Stromal cell of bone marrow (primary cell): ENCODE measurements at places on chromosomes 7 and 10.

GRCh38 chr10:82162549-82163195, 287.7 kb downstream of the NRG3 start:
- DNase-seq, result no peak

GRCh38 chr10:131391936-131392335, 80.4 kb upstream of the TCERG1L start:
- no peak for DNase-seq

DNA sequence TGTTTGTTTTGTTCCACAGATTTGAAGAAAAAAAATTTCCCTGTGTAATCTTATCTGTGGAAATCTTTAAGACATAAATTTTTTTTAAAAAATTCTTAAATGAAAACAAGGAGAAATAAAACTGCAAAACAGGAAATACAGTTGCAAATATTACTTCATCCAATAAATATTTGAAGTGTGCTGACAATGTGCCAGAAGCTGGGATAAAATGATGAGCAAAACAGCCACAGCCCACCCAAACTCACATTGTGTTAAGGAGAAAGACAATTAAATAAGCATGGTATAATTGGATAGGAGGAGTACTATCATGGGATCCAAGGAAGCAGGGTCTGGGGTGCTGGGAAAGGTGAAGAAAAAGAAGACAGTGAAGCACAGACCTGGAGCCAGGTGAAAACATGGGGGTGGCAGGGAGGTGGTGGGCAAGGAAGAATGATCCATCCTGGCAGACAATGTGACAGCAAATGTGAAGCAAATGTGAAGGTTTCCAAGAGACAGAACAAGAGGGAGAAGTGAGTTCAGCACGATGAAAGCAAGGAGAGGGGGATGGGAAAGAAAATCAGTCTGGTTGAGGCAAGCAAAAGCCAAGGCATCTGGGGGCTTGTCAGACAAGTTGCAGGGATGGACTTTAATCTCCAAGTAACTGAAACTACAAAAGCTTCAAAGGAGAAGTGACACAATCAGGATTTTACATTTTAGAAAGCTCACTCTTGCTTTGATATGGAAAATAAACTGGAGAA, 135.9 kb downstream of the HIBADH start:
- no peak for DNase-seq

DNA sequence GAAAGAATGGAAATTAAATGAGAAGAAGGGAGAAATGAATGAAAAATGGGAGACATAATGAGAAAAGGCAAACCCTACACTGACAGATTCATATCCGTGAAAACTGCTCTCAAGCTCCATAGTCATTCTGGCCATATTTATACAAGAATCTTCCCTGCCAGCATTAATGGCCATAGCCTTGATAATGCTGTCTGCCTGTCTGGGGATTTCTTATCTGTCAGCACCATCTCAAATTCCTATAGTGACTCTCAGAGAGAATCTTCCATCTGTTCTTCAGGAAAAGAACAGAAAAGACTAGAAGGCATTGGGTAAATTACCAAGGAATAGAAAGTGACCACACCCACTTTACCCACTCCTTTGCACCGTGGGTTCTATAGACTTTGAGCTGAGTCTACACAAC, 295.9 kb downstream of the PLXNA4 start:
- DNase-seq, result no peak

DNA sequence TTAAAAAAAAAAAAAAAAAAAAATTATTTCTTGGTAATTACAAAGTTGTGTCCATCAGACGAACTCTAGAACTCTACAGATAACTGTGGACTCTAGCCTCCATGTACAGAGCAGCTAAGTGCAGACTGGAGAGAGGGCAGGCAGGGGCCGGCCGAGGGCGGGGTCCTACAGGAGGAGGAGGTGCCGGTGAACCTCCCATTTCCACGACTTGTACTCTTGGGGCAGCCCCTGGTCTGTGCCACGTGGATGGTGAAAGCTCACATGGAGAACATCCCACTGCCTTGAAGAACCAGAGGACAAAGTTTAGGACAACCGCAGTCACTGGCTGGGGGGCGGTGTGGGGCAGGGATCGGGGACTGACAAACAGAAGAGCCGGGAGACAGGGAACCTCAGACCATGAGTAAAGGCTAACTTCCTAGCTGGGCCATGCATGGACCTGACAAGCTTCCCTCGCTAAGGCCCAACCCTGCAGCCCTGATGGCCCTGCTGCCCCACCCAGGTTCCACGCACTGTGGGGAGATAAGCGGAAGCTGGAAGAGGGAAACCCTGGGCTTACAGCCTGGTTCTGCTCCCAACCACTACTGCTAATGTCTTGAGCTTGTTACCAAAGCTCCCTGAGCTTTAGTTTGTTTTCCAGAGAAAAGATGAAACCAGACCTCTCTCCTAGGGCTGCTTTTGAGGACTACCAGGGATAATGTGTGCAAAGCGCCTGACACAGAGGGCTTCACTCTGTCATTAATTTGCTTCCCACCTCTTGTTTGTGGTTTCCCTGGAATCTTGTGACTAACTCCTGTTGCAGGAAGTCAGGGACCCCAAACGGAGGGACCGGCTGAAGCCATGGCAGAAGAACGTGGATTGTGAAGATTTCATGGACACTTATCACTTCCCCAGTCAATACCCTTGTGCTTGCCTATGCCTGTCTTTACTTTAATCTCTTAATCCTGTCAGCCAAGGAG, 16.1 kb upstream of the SEC61G start:
- DNase-seq, result no peak

DNA sequence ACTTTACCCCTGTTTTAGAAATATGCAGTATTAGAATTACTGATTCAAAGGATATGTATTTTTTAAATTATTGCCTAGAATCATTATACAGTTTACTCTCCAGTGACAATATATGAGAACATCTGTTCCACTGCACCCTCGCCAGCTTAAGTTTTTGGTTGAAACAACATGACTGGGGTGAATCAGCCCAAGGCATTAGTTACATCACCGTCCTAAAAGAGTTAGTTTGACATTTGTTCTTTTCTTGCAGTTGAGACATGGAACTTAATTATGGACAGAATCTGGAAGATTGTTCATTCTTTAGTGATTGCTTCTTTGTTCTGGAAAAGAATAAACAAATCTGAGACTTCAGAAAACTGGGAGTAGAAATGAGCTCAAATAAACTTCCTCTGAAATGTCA, 167.3 kb upstream of the DKK1 start:
- peak; percentile 20 for DNase-seq

GRCh38 chr10:132253092-132253687, 54.6 kb downstream of the STK32C start:
- DNase-seq, result no peak

DNA sequence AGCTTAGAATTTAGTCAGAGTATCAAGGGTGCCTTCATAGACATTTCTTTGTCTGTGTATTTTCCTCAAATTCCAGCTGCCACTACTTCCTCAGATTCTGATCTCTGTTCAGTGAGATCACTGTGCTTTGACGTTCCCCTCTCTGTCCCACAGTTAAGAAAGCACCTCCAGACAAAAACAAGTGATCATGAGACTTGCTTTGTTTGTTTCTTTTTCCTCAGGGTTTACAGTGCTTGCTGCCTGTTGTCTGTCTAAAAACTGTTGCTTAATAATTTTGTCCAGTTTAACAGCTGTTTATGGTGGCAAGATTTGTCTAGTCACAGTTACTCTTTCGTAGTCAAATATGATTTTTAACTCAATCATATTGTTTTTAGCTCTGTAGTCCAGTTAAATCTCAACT, 29.1 kb downstream of the TRUB1 start:
- DNase-seq, result no peak

DNA sequence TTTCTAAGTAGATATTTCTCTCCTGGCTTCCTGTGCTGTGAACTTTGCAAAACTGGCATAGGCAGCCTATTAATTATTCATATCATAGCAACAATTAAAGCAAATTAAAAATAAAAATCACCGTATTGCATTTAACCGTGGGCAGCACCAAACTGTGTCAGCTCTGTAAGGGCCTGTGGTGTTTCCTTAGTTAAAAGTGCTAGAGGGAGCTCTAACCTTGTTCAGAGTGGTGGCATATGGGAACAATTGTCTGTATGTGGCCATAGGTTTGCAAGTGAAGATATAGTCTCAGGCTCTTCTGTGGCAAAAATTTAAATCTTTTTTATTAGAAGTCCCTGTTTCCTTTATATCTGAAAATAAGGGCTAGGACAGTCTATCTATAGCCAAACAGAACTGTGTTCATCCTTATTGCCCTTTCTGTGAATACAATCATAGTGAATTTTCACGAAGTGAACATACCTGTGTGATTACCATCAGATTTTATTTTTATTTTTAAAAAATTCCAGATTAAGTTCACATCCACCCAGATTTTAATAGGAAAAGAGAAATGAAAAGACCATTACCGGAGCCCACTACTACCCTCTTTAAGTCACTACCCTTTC, 92.6 kb downstream of the POLL start:
- DNase-seq, result no peak

- peak; percentile 31 for DNase-seq
Observed at GRCh38 chr7:141381794-141382427, 169.3 kb upstream of the AGK start.

- no peak for DNase-seq
Observed at GRCh38 chr10:7185367-7185690, 225.5 kb downstream of the SFMBT2 start.

GRCh38 chr10:983971-984655, 4.1 kb upstream of the GTPBP4 start:
- DNase-seq, result no peak

- no peak for DNase-seq
Observed at GRCh38 chr7:124155432-124156022, 122.7 kb upstream of the TMEM229A start.

DNA sequence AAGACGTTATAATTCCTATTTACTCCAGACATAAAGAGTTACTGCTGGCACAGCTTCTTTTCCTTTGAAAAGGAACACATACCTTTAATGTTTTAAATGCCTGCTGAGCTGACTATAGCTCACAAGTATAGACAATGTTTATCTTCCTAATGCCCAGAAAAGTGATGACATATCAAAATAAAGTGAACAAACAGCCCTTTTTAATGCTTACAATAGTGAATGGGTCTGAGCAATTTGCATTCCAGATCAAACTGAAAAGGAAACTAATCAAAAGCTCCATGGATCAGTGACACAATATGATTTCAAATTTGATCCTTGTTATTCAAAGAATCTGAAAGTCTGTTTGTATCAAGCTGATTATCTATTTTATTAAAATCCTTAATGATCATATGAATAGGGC, 233.6 kb upstream of the SEMA3E start:
- DNase-seq, result no peak

DNA sequence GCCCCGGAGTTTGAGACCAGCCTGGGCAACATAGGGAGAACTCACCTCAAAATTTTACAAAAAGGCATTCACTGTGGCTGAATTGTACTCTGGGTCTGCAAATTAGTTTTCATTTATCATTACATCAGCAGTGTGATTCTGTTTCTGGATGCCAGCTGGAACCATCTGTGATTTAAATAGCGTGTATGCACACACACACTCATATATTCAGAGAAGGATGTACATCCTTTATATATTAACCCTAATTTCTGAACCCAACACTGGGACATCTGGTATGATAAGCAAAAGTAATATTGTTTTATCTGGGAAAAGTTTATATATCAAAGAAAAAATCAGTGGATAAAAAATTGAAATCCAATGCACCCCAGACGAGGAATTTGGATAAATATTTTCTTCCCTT, 33.8 kb upstream of the LYZL1 start:
- no peak for DNase-seq

DNA sequence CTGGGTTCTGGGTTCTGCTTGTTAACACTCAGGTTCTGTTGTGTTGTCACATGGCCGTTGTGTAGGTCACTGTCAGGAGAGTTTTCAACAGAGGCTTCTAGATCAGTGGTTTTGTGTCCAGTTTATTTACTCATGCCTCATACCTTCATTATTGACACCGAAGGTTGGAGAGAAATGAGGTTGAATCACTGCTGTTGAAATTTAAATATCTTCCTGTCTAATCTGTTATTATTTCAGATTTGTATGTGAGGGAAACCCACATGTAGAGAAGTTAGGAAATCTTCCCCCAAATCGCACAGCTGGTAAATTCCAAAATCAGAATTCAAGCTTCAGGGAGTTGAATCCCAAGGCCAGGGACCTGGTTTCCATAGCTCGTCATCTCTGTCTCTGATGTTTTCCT, 28.3 kb upstream of the KLF6 start:
- no peak for DNase-seq

GRCh38 chr10:92267343-92267742, 23.5 kb downstream of the CPEB3 start:
- DNase-seq, result no peak

GRCh38 chr10:95401704-95402469, 111.1 kb upstream of the PDLIM1 start:
- no peak for DNase-seq

DNA sequence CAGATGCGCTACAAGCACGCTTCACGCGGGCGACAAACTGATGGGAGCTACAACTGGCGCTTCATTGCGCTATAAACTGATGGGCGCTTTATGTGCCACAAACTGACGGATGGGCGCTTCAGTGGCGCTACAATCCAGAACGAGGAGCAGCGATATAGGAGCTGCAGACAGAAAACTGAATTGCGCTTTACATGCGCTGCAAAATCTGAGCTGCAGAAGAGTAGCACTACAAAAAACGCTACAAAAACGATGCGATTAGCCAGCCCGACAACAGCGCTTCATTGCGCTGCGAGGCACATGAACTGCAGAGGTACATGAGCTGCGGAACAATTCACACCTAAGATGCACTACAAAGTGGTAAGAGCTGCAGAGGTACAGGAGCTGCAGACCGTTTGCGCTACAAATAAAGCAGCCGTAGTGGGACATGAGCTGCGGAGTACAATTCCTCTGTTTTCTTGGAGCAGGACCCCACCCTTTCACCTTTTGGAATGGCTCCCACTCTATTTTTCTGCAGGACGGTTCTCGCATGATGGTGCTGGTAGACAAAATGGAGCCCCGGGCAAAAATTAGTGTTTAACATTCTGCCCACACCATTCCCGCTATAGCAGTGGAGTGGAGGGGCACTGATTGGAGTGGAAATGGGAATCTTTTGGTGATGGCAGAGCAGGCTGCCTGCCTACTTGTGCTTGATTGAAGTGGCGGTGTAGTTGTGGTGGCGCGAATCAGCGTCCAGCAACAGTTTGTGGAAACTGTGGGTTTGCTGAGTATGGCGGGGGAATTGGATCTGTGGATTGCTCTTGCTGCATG, 1.2 kb upstream of the SGCE start:
- no peak for DNase-seq

- no peak for DNase-seq
Observed at GRCh38 chr7:7944619-7945282, 23.8 kb upstream of the GLCCI1 start.

GRCh38 chr7:41870461-41871138, 167.7 kb upstream of the INHBA start:
- no peak for DNase-seq

DNA sequence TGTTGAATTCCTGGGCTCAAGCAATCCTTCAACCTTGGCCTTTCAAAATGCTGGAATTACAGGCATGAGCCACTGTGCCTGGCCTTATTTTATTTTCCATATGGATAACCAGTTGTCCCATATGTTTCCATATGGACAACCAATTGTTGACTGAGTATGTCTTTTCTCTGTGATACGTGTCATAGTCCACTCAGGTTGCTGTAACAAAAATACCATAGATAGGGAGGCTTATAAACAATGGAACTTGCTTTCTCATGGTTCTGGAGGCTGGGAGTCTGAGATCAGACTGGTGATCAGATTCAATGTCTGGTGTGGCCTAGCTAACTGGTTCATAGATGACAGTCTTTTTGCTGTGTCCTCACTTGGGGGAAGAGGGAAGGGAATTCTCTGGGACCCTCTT, 19.4 kb downstream of the AHCYL2 start:
- DNase-seq, result no peak
